ENCODE measurements at places on chromosomes 16 and 17.
A peak's percentile ranks its signal among the peaks of the same experiment; 100 is the strongest.

DNA sequence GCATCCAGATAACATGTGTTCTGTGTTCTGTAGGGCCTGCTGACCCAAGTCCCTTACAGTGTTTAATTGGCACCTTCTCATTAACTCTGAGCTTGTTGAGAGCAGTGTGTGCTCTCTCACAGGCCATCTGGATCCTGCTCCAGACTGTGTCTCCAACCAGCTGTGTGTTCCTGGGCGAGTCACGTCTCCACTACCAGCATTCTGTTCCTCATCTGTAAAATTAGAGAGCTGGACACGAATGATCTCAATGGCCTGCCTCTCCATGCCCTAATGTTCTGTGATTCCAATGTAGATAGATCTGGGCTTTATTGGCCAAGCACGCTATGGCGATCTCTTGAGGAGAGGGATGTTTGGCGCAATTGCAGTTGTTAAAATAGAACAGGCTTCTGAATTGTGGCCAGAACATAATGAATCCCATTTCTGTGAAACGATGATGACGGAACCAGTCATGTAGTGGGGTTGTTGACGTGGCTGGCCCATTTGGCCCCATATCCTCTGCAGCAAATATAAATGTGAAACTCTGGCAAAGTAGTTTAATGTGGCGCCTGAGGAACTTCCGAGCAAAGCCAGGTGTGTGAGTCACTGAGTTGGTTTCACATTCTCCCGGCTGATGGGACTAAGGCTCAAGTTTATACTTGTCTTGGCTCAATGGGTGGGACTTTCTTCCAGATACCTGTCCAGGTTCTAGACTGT lies 22.2 kb downstream of the TBX4 start:
- no peak for DNase-seq

DNA sequence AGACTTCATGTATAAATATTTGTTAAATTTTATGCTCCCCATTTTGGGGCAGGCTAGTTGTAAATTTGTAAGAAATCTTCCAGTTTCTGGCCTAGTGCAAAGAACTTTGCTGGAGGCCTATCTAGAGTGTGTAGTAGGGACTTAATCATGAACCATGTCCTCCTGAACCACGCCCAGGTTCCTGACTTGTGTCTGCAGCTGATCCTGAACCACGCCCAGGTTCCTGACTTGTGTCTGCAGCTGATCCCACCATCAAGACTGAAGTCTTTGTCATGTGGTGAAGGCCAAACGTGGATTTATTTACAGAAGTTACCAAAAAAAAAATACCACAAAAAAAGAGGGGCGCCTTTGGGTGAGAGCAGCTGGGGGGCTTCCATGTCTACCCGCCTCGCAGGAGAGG lies 33.1 kb downstream of the LMF1 start:
- DNase-seq: no peak

GRCh38 chr16:5006348-5007193 lies 27.2 kb downstream of the NAGPA start:
- DNase-seq: no peak

GRCh38 chr16:85675251-85675874 lies 13.4 kb downstream of the GINS2 start:
- DNase-seq: no peak

DNA sequence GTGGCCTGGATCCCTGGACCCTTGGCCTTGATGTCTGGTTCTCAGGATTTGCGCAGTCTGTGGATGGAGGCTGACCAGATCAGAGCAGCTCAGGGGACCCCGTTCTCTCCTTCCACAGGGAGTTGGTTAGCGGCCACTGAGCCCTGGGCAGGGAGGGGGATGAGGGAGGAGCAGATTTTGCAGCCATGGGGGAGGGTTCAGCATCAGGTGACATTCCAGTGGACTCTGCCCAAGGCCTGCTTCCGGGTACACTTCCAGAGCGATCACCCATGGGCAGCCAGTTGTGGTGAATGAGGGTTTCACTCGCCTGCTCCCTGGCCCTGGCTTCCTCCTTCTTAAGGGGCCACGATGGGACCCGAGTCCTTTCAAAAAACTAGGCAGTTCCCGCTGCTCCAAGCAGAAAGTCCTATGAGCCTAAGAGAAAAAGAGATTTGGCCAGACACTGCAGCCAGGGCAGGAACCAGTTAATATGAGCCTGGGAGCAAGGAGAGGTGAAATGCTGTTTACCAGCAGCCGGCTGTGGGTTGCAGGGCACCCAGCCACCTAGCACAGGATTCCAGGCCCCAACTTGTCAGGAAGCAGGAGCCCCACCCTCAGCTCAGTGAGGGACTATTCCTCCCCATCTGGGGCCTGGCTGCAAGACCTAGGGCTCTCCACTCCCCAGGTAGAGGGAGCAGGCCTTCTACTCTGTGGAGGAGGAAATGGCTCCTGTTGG lies 4.7 kb upstream of the GPRC5C start:
- peak; percentile 92 for DNase-seq

DNA sequence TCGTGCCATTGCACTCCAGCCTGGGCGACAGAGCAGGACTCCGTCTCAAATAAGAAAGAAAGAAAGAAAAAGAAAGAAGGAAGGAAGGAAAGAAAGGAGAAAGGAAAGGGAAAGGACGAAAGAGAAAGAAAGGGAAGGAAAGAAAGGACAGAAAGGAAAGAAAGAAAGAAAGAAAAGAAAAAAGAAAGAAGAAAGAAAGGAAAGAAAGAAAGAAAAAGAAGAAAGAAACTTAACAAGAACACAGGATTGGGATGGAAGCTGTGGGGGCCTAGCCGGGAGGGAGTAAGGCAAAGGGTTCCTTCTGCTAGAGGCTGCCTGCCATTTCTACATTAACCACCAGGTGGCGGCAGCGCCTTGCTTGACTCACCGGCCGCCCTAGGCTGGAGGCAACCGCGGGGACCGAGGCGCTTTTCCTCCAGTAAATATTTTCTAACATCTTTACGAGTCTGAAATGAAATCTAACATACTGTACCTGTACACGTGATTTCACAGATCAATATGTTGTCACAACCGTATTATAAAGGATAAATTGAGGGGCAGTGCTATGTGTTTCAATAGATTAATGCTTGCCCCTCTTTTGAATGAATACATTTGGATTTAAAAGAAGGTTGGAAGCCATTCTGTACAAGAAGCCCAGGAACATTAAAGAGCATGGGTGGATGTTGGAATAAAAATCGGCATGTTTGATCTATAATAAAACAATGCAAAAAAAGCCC lies 6.1 kb downstream of the GJD3 start:
- peak; percentile 95 for DNase-seq

DNA sequence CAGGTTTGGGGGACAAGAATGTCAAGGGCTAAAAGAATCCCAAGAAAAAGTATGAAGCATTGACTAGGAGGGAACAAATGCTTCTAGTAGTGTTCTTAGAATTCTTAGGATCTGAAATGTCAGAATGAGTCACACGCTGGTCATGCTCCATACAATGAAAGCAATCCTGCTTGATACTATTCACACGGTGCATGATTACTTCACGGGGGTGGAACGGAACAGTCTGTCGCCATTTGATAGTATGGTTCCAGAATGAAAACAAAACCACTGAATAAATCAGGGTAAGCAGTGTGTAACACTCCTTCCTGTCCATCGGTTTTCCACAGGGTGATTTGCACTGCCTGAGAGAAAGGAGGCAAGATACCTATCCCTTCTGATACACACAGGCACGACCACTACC lies 22.9 kb upstream of the YWHAE start:
- no peak for DNase-seq

DNA sequence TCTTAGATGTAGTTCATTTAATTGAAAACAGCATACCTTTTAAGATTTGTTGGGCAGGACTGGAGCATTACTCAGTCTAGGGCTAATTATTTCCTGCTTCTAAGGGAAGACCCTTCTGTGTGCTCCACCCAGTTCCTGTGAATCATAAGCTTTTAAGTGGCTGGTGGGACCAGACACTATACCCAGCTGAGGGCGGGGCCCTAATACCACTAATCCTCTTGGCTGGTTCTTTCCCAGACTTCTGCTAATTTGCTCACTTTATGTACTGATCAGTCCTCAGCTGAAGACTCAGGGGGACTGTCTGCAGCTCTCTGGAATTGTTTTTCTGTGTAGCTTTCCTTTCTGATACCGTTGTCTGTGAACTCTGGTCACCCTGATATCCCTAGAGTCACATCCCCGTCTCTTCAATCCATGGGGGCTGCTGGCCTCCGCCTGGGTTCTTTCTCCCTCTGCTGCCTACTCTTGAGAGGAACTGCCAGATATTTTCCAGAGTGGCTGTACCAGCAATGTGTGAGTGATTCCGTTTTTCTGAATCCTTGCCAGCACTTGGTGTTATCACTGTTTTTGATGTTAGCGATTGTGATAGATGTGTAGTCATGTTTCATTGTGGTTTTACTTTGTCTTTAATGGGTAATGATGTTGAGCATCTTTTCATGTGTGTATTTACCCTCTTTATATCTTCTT lies 35.1 kb downstream of the MFSD11 start:
- no peak for DNase-seq

GRCh38 chr17:48539177-48539576 lies 5.7 kb downstream of the HOXB2 start:
- no peak for DNase-seq

DNA sequence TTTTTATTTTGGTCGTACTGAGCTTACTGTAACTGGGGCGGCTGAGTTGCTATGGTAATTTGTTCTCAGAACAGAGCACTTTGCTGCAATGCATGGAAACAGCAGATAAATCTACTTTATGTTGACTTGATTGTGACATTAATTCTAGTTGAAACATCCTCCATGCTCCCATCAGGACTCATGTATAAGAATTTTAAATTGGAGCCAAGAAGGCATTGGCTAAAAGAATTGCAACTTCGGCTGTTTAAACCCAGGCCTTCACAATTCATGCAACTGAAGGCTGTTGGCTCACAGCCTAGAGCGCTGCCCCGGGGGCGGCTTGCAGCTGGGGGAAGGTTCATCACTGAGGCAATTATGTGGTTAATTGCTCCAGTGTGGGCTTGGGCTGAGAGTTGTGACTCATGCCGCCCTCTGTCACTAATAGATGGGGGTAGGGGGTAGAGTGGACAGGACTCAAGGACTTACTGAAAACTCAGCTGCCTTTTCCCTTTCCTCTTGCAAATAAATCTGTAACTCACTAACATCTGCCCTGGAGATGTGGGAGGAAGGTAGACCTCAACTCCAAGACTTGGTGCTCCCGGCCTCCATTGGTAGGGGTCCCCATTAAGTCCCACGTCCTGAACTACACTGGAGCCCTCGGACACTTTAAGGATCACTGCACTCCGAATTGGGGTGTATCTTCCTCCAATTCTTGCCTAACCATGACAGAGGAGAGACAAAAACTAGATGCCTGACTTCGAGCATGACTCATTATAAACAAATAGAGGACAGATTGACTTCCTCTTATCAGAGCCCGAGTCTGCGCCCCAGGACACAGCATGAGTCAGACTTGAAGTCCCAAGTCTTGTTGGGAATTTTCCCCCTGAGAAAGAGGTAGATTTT lies 37.5 kb downstream of the ERCC4 start:
- DNase-seq: peak; percentile 26

DNA sequence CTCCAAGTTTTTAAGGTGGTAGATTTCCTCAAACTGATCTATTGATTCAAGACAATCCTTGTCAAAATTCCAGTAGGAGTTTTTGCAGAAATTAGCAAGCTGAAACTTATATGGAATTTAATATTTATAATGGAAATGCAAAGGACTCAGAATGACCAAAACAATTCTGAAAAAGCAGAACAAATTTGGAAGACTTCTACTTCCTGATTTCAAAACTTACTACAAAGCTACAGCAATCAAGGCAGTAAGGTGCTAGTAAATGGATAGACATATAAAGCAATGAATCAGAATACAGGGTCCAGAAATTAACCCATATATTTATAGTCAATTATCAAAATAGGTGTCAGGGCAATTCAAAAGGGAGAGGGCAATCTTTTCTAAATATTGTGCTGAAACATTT lies 11.8 kb upstream of the IL21R start:
- no peak for DNase-seq

GRCh38 chr16:66508248-66508913 lies 41.5 kb downstream of the TK2 start:
- DNase-seq: no peak

GRCh38 chr16:84599521-84600202 lies 18.2 kb downstream of the COTL1 start:
- peak; percentile 51 for DNase-seq

DNA sequence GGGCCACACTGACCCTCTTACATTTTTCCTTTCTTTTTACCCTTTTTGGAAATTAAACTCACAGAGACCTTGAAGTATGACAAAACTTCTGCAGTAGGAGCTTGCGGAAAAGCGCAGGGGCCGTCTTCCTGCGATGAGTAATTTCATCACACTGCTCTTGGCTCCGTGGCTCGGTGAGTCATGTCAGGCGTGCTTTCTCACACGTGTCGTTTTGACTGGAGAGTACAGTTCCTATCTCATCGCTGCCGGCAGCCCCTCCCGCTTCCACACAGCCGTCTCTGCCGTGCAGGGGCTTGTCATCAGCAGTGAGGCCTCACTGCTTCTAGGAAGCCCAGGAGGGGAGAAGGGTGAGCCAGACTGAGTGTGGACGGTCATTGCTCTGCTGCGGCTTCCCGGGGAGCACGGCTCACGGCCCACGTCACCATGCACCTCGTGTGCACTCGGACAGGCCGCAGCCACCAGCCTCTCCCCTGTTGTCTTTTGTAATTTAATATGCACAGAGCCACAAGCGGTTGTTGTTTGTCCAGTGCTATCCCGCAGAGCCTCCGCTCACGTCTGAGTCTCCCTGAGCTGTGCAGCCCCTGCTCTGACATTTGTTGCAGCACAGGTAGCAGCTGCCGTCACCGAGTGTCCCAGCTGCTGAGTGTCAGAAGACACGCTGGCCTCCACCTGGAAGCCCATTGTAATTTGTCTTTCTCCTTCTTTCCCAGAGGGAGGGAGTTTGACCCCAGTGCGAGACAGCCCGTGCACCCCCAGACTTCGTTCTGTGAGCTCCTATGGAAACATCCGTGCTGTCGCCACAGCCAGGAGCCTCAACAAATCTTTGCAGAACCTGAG lies 99.4 kb upstream of the CHMP6 start:
- no peak for DNase-seq

GRCh38 chr17:61659437-61659836 lies 68.4 kb upstream of the NACA2 start:
- no peak for DNase-seq

DNA sequence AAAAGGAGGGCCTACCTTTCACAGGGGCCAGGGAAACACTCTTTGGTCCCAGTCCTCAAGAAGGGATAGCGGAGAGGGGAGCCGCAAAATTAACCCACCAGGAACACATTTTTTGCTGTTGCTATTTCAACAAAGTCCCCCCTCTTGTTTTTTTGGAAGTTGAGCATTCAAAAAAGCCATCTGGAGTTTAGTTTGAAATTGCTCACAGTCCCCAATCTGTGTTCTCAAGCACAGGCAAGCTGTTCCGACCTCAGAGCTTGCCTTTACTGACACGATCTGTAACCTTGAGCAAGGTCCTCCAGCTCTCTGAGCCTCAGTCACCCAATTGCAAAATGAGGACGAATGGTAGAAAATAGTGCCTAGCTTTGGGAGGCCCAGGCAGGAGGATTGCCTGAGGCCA lies 131.1 kb downstream of the ZNF423 start:
- no peak for DNase-seq

Data from HuH-7 (cell line).